ENCODE measurements at places on chromosomes 2 and 18.
A peak's percentile ranks its signal among the peaks of the same experiment; 100 is the strongest.

DNA sequence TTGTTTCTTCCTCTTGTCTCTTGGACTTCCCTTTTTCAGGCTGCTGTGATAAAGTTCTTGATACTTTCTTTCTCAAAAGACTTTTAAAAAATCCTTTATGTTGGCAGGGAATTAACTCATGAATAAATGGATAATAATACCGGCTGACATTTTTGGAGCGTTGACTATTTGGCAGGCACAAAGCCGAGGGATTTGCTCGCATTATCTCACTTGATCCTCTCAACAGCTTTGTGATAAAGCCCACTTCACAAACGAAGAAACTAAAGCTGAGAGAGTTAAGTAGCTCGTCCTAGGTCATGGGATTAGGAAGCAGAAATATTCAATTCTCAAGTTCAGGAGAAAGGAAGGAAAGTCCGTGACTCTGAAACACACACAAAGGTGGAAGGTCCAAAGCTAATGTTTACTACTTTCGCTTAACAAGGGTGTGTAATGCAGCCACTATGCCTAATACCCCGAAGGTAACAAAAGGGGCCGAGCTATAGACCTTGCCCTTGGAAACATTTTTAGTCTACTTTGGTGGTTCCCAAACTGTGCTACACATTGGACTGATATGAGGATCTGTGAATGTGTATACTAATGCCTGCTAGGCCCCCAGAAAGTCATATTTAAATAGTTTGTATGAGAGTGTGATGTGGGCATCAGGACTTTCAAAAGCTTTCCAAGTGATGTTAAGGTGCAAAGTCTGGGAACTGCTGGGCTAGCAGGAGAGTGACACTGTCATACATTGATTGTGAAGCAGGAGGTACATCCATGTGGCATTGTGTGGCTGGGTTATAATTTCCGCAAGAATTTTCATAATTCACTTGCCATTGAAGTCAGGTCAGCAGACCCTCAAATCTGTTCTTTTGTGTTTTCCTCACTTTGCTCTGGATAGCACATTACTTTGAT is 508.4 kb downstream of the PLCL1 start:
- no peak for DNase-seq

DNA sequence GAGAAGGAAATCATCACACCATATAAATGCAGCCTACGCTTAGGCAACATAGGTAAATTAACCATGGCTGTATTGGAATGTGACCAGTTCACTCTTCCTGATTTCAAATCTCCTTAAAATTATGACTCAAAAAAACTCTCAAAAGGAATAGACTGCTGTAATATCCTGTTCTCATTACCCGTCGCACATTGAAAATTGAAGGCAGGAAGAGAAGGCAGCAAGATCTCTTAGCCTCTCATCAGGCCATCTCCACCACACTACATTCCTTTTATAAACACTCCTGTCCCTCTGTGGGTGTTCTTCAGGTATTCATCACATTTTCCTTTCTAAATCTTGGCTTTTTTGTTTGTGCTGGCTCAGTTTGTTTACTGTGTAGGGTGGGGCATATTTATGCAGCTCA is 83.2 kb downstream of the PPP1R1C start:
- no peak for DNase-seq

- no peak for DNase-seq
Measured at GRCh38 chr2:33903215-33903614, 304.1 kb upstream of the FAM98A start.

DNA sequence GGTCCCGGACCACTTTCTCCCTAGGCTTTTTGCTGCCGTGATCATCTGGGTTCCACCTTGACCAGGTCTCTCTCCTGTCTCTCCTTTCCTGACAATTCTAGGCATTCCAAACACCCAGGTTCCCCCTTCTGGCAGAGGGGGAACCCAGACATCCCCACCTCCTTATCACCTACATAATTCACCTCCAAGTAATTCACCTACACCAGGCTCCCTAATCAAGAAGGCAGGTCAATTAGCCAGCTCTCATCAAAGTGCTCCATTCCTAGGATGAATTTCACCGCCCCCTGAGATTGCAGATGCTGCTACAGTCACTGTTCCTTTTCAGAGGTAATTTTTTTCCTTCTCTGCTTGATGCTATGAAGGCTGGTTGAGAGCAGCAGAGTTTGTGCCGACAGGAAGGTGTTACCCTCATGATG is 42.3 kb upstream of the ATG16L1 start:
- DNase-seq, result no peak

GRCh38 chr2:206488623-206489022 is 45.3 kb downstream of the ADAM23 start:
- DNase-seq, result no peak

DNA sequence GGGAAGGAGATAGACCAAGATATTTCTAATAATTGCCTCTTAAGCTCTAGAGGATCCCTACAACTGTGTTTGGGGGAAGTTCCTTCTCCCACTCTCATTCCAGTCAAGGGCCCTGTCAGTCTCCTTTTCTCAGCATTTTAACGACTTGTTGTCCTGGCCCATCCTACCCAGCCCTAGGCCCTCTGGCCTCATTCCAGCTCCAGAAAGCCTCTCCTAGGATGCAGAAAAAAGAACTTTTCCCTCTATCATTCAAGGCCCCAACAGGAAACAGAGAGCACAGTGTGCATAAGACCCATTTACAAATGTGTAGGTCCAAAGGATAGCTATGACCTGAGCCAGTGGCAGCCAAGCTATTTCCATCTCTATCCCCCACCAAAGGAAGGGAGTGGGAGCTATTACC is 14.0 kb downstream of the PKDCC start:
- no peak for DNase-seq

- no peak for DNase-seq
Measured at GRCh38 chr18:46650681-46651080, 6.3 kb downstream of the LOXHD1 start.

DNA sequence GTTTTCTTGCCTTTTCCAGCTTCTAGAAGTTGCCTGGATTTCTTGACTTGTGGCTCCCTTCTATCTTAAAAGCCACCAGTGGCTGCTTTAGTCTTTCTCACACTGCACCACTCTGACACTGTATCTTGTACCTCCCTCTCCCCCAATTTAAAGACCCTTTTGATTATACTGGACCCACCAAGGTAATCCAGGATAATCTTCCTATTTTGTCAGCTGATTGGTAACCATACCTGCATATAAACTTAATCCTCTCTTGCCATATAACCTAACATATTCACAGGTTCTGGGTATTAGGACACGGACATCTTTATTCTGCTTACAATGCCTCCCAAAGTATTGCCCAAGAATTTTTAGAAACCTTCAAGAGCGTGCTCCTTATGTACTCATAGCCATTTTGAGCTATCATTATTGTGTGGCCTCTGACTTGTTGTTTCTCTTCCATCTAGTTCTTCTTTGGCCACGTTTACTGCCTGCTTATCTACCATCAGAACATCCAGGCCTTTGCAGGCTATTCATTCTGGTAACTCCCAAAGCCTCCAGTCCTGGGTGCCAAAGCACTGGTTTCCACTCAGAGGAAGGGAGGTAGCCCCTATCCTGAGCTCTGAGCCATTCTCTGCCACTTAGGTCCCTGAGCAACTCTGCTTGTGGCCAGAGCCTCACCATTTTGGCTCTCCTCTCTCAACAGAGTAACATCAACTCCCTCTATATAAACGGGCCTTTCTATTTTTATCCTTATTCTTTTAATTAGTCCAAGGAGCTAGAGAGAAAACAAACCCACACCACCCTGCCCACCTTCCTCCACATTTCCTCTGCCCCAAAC is 70.8 kb downstream of the MYO3B start:
- DNase-seq, result no peak

GRCh38 chr2:28621172-28622100 is 125.6 kb downstream of the PLB1 start:
- DNase-seq, result peak; percentile 75

DNA sequence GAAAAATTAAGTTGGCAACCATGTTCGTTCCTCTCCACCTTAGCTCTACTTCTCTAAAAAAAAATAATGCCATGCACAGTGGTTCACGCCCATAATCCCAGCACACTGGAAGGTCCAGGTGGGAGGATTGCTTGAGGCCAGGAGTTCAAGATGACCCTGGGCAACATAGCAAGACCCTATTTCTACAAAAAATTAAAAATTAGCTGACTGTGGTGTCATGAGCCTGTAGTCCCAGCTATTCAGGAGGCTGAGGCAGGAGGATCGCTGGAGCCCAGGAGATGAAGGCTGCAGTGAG is 40.1 kb upstream of the NPAS2 start:
- DNase-seq, result no peak

GRCh38 chr2:80403081-80403480 is 98.5 kb upstream of the LRRTM1 start:
- no peak for DNase-seq

DNA sequence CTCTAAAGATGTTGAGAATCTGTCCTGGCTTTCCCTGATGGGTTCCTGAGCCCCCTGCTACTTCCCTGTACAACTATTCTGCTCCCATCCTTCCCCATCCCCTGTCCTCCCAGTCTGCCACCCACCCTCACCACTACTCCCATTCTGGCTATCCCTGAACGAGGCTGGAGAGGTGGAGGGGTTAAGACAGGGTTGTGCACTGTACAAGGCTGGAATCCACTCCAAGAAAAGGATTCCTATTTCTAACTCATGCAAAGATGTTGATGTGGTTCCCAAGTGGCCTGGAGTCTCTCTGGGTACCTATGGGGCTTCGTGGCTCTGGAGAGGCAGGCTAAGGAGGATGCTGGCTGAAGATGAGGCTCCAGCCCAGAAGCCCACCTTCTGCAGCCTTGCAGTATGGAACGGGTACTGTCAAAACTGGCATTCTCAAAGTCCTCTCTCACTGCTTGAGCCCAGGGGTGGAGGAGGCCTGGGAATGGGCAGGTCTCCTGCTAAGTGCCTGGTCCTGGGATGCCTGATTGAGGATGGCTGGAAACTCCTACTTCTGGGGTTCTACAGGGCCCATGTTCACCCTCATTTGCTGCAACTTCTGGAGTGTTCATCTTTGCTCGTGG is 1.3 kb upstream of the FEV start:
- no peak for DNase-seq

DNA sequence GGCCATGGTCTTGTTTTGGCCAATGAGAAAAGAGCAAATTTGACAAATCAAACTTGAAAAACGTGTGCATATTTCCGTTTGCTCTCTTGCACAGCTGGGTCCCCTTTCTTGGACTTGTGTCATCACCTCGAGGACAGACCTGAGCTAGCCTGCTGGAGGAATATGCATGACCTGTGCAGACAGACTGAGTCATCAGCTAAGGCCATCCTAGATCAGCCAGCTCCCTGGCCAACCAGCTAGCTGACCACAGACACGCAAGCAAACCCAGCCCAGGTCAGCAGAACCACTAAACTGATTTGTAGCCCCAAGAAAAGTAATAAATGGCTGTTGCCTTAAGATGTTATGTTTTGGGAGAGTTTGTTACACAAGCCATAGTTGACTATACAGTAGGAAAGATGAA is 61.3 kb upstream of the PAX3 start:
- DNase-seq, result no peak

DNA sequence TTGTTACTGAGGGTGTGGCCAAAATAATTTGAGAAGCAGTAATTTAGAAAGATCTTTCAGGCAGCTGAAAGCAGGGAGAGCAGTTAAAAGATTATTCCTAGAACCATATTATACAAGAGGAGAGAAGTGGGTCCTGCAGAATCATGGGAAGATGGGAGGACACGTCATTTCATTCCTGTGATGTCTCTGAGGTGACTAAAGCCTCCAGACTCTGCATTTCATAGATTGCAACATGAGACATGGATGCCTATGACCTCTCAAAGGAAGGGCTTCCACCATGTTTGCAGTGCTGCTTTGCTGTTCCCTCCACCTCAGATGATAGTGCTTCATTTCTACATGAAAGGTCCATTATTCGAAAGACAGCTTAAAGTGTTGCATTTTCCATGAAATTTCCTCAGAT is 788.4 kb downstream of the TSN start:
- DNase-seq, result no peak

DNA sequence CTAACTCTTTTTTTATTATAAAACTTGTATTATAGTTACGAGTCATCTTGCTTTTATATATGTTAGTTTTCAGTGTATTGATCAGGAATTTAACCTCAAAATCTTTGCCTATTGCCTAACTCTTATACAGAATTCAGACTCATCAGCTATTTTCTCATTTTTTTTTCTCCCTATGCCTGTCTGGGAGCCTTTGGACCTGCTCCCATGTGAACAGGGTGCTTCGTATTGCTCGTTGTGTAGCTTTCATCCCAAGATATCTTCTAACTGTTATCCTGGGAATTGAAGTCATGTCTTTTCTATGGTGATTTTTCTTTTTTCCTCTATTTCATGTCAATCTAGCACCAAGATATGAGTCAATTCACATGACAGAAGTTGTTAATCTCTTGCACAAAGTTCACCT is 814.0 kb downstream of the SLC4A3 start:
- DNase-seq, result no peak

GRCh38 chr18:8801263-8801901 is 96.0 kb downstream of the MTCL1 start:
- no peak for DNase-seq

DNA sequence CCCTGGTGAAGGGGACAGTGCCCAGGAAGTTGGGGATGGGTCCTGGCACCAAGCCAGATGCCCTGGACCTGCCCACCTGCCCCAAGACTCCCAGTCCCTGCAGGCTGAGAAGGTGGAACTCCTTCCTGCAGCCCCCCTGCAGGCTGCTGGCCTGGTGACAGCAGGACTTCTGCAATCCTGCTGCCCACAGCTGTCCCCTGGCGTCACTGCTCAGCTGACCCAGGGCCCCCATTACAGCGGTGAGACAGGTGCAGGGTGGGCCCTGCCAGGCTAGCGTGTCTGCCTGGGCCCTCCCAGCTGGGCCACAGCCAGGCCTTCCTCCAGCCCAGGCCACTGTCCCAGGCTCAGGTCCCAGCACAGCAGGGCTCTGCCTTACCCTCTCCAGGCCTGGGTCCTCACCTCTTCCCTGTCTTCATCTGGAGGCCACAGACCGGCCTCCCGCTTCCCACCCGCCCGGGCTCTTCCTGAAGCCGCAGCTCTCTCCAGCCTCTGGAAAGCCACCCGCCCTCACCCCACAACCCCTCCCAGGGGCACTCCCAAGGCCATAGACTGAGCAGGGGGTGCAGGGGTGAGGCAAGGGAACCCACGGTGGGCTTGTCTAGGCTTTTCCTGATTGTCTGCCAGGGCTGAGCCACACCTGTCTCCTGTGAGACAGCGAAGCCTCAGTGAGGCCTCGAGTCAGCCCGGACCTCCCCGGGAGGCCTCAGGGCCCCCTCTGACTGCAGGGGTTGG is 8.8 kb upstream of the ERFE start:
- DNase-seq, result no peak

DNA sequence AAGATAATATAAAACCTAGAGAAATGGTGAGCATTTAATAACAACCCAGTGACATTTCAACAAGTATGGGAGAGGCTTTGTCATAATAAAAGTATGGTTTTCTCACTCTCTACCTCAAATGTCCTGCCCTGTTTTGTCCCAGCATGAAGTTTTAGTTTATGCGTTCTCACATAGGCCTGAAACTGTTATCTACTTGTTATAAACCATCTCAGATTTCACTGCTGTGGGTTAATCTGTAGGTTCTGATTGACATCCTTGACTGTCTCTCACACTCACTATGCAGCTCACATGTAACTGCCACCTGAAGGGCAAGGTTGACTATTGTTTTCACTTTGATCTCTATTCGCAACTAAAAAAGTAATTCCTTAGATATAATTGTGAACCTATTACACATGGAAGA is 44.9 kb downstream of the ZEB2 start:
- no peak for DNase-seq

GRCh38 chr2:70241340-70241739 is 7.1 kb downstream of the TIA1 start:
- no peak for DNase-seq
